ENCODE measurements at places on chromosomes 3 and 15.

DNA sequence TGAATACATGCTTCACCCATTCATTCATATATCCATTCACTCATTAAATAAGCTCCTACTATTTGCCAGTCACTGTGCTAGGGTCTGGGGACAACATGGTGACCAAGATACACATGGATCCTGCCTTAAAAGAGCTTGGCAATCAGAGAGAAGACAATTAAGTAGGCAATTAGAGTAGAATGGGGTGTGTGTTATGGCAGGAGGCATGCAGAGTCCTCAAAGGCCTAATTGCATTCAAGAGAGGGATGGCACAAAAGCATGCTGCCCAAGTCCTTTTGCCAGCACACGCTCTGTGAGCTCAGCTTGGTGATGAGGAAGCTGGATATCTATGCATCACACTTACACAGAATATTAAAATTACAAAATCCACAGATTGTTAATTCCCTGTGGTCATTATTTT, 2.8 kb upstream of the PRICKLE2 start:
- no peak for DNase-seq

- no peak for DNase-seq
Measured at GRCh38 chr15:45128971-45129639, 574 bp downstream of the DUOXA1 start.

GRCh38 chr3:189466004-189466403, 165.2 kb upstream of the TP63 start:
- no peak for DNase-seq

GRCh38 chr15:90862964-90863778, 5.2 kb upstream of the FURIN start:
- peak; percentile 58 for DNase-seq

GRCh38 chr3:34351882-34352777, 553.7 kb downstream of the PDCD6IP start:
- no peak for DNase-seq

DNA sequence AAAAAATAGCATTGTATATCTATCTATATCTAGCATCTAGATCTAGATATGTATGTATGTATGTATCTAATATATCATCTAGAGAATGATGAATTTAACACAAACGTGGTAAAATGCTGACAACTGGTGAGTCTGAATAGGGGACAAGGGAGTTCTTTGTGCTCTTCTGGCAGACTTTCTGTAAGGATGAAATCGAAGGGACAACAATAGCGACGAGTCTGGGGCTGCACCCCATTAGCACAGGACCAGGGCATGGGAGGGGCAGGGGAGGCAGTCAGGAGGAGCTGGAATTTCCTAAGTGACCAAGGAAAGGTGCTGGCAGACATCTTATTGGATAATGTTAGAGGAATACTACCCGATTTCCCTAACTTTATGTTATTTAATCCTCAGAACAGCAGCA, 7.9 kb downstream of the CCR1 start:
- no peak for DNase-seq

- DNase-seq = no peak
Measured at GRCh38 chr3:159964166-159964973, 24.3 kb upstream of the IL12A start.

- no peak for DNase-seq
Measured at GRCh38 chr15:59237924-59238331, 31.3 kb downstream of the LDHAL6B start.

- no peak for DNase-seq
Measured at GRCh38 chr15:72180761-72181324, 16.7 kb downstream of the GRAMD2A start.

GRCh38 chr3:31135546-31135945, 241.1 kb upstream of the GADL1 start:
- no peak for DNase-seq

DNA sequence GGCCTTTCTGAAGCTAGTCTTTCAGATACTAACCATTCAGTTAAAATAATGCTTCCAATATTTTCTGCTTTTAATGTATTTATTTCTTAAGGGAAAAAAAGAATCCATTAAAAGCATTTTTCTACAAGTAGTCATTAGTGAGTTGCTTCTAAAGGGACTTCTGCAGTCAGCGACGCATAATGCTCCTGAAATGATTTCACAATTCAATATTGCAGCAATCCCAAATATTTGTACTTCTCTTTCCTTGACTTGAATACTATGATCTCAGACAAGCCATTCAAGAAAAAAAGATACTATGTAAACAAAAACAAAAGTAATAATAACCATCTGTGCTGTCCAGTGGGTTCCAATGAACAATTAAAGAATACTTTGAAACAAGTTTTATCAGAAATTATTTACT, 681.0 kb downstream of the DIPK2A start:
- DNase-seq = no peak

- DNase-seq = no peak
Measured at GRCh38 chr15:93835344-93835743, 396.0 kb upstream of the MCTP2 start.

- DNase-seq = no peak
Measured at GRCh38 chr3:175102161-175102560, 243.0 kb downstream of the NAALADL2 start.

GRCh38 chr3:87810452-87811016, 248.3 kb downstream of the CGGBP1 start:
- DNase-seq = no peak

GRCh38 chr3:150729682-150730360, 26.1 kb upstream of the ERICH6 start:
- DNase-seq = no peak

GRCh38 chr15:58740436-58740835, 9.1 kb downstream of the ADAM10 start:
- no peak for DNase-seq

DNA sequence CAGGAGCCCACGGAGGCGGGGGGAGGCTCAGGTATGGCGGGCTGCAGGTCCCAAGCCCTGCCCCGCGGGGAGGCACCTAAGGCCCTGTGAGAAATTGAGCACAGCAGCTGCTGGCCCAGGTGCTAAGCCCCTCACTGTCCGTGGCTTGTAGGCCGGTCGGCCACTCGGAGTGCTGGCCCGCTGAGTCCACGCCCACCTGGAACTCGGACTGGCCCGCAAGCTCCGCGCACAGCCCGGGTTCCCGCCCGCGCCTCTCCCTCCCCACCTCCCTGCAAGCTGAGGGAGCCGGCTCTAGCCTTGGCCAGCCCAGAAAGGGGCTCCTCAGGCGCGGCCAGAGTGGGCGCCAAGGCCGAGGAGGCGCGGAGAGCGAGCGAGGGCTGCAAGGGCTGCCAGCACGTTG, 12.2 kb upstream of the KCNMB3 start:
- no peak for DNase-seq

- DNase-seq = no peak
Measured at GRCh38 chr15:81740416-81740815, 305.4 kb downstream of the MEX3B start.

GRCh38 chr15:68081869-68082505, 27.9 kb downstream of the PIAS1 start:
- DNase-seq = no peak

- DNase-seq = no peak
Measured at GRCh38 chr3:94612631-94613030, 549.8 kb downstream of the NSUN3 start.

DNA sequence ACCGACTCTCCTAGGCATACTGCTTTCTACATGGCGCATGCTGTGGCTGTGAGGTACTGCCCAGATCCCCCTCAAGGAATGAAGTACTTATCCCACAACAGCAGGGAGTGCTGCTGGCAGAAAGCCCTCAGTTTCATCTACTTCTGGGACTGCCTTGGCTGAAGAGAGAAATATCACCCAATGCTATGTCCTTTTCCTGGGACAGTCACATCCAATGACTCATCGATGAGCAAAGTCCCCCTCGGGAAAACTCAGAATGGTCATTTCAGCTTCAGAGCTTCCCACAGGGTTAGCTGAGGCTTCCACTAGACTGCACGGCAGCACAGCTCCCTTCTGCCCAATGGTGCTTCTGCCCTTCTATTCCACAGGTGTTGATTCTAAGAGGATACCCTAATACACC, 3.6 kb upstream of the NMD3 start:
- DNase-seq = no peak

DNA sequence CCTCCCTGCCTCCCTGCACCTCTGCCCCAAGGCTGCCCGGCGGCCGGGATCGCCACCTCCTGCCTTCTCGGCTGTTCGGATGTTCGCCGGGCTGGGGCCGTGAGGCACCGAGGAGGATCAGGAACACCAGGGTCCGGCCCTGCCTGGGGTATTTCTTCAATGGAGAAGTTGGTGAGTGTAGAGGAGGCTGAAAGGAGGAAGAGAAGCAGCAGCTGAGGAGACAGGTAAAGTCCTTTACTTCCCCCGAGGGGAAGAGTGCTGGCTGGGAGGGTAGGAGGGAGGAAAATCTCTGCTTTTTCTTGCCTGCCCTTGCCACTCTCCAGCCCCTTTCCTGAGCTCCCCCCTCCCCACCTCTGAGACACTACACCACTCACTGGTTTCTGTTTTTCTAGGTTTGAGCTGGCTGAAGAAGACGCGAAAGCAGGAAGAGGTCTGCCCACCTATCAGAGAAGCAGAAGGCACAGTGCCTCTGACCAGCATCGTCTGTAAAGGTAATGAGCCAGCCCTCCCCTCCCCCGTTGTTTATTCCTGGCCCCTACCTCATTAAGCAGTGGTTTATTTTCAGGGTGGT, 519 bp downstream of the ASB7 start:
- DNase-seq = peak; percentile 21

DNA sequence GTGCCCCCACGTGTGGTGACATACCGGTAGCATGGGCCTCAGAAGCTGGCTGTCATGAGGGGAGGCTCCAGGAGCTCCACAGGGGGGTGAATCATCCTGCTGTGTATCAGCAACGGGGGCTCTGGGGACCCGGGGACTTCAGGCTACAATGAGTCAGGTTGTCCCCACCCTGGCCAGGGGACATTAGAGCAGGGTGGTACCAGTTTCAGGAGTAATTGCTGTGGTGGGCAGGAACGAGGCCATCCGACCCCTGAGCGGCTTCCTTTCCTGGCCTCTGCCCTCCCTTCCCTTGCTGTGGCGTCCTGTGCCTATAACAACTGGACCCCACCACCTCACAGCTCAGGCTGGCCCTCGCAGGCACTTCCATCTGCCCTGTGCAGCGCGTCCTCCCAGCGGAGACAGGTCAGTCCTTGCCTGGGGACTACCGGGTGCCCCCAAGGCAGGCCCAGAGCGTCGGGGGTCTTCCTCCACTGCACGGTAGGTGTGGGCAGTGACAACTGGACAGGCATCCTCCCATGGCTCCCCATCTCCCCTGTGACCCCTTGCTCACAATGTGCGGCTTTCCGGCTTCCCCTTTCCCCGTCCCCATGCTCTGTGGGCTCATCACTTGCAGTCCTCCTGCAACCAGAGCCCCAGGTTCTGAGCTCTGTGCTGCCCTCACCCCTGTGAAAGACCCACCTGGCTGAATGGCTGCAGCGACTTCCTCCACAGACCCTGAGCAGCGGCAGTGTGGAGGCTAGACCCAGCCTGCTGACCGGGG, 57.0 kb downstream of the KLF15 start:
- no peak for DNase-seq

- DNase-seq = no peak
Measured at GRCh38 chr15:72199205-72199515, 1.6 kb upstream of the GRAMD2A start.

DNA sequence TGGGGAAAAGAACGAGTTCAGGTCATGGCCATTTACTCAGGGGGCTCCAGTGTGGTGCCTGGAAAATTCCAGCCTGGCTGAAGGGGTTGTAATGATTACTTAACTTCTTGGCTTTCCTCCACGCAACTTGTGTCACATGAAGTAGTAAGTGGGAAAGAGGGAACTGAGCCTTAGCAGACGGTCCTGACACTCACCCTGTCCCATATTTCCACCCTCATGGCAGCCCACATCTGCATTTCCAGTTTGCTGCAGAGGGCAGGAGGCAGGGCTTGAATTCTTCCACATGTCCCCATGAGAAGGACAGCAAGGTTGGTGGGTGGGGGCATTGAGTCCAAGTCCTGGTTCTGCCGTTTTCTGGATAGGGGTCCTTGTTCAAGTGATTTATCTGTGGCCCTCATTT, 7.8 kb upstream of the CAMP start:
- DNase-seq = no peak

Data from bone marrow (tissue), 2 donors.